Stimulated activated CD8-positive, alpha-beta memory T cell treated with anti-CD3 and anti-CD28 coated beads, Interleukin-4, amount 100 ng/mL, for 4 hours (primary cell): ENCODE measurements at places on chromosomes 1 and 21.

GRCh38 chr1:182260516-182260915 is 131.1 kb downstream of the GLUL start:
- DNase-seq, result no peak

DNA sequence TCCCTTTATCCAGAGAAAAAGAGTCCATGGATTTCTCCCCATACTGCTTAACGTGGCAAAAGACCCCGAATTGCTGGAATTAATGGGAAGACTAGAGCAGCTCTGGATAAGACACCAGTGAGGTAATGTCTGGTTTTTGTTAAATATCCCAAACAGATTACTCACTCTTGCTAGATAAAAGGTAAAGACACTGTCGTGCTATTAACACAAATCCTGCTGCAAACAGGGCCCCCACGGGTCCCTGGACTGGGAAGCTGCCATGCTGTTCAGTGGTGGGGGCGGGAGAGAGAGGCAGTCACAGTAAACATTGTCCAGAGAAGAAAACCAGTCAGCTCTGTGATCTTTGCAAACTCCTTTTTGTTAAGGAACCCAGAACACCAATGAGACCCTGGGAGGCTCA is 15.2 kb upstream of the SRP9 start:
- DNase-seq, result no peak

DNA sequence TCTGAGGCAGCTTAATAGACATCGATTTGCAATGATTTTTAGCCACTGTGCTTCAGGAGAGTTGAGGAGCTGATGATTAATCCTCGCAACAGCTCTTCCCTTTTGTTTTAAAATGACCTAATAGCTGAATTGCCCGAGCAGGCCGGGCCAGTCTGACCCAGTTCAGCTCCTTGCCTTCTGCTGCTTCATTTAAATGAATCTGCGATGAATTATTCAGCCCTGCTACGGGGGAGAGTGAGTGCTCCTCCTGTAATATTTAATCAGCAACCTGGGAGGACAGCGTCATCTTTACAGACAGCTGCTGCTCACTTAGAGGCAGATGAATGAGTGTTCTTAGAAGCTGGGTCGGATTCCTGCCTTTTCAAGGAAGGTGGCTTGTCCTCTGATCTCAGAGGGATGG is 325.1 kb downstream of the CAMTA1 start:
- no peak for DNase-seq

GRCh38 chr1:204194080-204194479 is 2.2 kb downstream of the KISS1 start:
- DNase-seq, result no peak

DNA sequence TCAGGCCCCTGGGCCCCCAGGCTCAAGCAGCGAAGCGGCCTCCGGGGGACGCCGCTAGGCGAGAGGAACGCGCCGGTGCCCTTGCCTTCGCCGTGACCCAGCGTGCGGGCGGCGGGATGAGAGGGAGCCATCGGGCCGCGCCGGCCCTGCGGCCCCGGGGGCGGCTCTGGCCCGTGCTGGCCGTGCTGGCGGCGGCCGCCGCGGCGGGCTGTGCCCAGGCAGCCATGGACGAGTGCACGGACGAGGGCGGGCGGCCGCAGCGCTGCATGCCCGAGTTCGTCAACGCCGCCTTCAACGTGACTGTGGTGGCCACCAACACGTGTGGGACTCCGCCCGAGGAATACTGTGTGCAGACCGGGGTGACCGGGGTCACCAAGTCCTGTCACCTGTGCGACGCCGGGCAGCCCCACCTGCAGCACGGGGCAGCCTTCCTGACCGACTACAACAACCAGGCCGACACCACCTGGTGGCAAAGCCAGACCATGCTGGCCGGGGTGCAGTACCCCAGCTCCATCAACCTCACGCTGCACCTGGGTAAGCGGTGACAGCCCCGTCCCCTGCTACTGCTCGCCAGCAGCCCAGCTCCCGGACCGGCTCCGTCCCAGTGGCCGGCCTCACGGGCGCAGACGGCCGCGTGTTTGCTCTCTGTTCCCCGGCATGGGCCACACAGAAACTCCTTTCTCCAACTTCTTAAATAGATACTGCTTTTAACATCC is 539 bp downstream of the LAMC1 start:
- DNase-seq, result no peak

DNA sequence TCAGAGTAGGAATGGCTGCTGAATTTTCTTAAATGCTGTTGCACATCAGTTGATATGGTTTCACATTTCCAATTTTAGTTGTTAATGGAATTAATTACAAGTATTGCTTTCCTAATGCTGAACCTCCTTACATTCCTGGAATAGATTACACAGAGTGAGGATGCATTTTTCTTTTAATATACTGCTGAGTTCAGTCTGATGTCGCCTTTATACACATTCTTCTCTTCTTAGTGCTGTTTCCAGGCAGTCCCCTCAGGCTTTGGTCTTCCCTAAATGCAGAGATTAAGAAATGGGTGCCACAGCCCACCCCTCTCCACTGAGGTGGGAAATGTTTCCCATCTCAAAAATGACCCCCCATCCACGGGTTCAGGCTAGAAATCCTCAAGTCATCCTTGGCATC is 6.7 kb upstream of the TSPEAR start:
- no peak for DNase-seq

DNA sequence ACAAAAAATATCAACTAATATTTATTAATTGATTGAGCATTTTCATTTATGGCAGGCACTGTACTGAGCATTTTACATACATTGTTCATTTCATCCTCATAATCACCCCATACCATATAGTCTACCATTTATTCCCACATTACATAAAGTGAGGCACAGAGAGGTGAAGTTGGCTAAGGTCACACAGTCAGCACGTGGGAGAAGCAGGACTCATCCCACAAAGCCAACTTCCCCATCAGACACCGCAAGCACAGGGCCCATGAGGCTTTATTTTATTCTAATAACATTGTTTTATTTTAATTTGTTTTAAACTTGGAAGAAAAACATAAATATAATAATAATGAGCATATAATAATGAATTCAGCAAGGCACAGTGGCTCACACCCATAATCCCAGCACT is 43.1 kb upstream of the CAPZB start:
- no peak for DNase-seq

GRCh38 chr1:209749205-209749604 is 6.6 kb upstream of the TRAF3IP3 start:
- DNase-seq, result no peak

DNA sequence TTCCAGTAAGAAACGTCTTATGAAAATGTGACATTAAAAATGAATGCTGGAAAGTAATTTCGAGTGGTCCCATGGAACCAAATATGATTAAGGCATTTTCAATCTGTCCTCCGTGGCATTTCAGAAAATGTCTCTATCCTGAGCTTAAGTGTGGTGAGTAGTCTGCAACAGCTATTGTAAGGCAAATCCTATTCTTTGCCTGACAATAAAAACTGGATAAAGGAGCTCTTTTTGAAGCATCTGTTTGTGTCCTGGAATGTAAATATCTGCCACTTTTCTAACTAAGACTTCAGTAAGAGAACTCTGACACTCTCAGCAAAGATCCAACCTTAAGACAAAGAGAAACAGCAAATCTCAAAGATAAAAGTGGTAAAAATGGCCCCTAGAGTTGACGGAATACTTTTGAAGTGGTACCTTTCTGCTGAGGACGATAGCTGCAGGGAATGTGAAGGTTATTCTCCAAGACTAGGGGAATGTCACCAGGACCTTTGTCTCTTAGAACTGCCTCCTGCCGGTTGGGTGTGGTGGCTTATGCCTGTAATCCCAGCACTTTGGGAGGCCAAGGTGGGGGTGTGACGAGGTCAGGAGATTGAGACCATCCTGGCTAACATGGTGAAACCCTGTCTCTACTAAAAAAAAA is 486.7 kb upstream of the ZP4 start:
- DNase-seq, result no peak

GRCh38 chr1:242178924-242179708 is 180.2 kb upstream of the MAP1LC3C start:
- no peak for DNase-seq

DNA sequence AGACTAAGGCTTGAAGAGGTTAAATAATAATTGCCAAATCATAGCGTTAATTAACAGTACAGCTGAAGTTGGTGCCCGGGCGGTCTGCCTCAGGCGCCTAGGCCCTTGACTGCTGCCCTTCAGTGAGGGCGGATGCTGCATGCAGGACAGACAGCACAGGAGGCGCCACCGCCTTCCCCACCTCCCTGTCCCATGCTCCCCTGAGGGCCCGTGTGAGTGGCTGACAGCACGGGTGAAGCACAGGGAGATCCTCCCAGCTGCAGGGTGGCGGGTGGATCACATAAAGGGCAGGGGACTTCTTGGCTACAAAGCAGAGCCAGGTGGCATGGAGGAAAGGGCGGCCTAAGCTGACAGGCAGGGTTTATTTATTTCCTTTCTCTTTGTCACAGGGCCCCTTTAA is 49.1 kb downstream of the DDX20 start:
- no peak for DNase-seq

GRCh38 chr1:82542766-82543165 is 742.0 kb downstream of the ADGRL2 start:
- no peak for DNase-seq

GRCh38 chr1:209839875-209840546 is 12.2 kb downstream of the UTP25 start:
- no peak for DNase-seq

DNA sequence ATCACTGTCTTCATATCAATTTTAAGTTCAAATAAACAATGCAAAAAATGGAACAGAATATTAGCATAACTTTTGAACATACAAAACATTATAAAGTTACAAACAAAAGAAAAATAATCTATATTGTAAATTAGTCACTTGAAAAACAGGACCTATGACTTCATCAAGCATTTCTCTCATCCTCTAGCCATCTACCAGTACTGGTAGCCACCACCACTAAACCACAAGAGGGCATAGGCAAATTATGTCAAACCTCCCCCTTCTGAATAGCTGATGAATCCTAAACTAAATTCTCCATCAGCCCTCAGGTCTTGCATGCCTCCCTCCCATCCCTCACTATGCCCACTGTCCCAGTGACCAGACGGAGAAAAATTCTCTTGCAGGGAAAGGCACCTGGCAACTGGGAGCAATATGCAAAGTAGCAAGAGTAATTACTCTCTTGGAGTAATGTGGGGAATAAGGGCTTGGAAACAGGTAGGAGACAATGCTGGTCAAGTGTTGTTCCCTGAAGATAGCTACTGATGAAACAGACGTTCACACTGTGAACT is 37.1 kb downstream of the SSX2IP start:
- no peak for DNase-seq

DNA sequence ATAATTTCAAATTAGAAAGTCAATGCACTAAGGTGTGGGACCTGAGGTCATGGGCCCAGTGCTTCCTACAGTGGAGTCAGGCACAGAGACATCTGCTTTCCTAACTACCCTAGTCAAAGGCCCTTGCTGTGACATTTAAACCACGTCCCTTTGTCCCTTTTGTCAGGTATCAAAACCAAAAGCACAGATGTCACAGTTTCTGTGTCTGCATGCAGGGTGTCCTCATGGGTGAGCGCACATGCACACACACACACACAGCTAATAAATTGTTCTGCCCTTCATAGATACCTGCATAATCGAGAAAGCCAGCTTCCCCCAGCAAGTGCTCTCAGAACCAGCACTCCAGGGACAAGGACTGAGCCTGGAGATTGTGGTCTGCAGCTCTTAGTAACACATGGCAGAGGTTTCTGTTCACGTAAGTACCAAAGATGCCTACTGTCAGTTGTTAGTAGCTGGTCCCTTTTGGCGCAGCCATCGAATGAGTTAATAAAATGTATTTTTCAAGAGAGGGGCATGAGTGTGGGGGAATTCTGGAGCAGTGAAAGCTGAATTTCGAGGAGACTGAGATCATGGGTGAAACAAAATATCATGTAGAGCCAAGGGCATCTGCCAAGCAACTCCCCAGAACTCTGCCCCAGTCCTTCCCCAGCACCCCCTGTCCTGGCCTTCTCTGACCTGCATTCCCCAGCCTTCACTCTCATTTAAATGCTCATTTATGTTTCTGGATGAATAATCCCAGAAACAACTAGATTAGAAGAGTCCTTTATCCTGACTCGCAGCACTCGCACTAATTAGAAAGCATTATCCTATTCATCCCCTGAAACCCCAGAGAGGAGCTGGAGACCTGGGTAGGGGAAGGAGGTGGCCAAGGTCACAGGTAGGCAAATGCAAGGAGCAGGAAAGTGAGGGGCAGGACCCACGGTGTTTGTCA is 25.5 kb downstream of the TNR start:
- no peak for DNase-seq

- no peak for DNase-seq
Measured at GRCh38 chr1:206081856-206082255, 28.9 kb downstream of the RHEX start.

- no peak for DNase-seq
Measured at GRCh38 chr1:39625462-39626273, 13.8 kb downstream of the HEYL start.

DNA sequence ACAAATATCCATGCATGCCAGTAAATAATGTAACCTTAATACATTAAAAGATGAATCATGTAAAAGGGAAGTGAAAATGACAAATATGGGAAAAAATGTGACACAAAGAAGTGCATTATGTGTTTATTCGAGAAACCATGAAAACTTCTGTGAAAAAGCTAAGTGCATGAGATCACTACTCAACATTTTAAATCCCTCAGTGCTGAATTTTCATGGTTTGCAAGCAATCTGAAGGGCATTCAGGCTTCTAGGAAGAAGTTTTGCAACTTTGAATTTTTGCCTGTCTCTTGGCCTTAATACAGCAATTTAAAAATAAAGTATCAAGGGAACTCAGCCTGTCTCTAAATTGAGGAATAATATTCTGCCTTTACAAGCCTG is 78.2 kb downstream of the MAP3K7CL start:
- no peak for DNase-seq

DNA sequence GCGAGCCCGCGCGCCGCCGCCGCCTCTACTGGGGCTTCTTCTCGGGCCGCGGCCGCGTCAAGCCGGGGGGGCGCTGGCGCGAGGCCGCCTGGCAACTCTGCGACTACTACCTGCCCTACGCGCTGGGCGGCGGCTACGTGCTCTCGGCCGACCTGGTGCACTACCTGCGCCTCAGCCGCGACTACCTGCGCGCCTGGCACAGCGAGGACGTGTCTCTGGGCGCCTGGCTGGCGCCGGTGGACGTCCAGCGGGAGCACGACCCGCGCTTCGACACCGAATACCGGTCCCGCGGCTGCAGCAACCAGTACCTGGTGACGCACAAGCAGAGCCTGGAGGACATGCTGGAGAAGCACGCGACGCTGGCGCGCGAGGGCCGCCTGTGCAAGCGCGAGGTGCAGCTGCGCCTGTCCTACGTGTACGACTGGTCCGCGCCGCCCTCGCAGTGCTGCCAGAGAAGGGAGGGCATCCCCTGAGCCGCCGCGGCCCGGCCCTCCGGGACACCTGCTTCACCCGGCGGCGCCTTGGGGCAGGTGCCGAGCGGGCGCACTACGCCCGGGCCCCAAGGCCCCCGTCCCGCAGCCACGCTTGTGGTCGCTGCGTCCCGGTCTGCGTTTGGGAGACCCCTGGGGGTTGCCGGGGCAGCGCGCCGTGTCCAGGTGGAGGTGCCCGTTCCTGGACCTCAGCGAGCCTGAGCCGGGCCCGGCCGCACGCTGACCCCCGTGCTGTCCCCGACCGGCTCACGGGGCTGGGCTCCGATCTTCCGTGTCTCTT is 944 bp downstream of the B3GALT6 start:
- no peak for DNase-seq

- DNase-seq, result no peak
Measured at GRCh38 chr1:206653715-206654459, 18.6 kb downstream of the DYRK3 start.
